Activated naive CD4-positive, alpha-beta T cell treated with Interleukin-2 at 50 U/mL for 16 hours (primary cell): ENCODE measurements at places on chromosomes 16 and 17.

GRCh38 chr16:69706256-69706974 is 19.9 kb downstream of the NQO1 start:
- DNase-seq: no peak

- DNase-seq: no peak
These were observed 185.4 kb downstream of the SEC14L1 start for GRCh38 chr17:77326076-77326591.

- DNase-seq: no peak
These were observed 84.3 kb downstream of the TMEM132E start for GRCh38 chr17:34663714-34664113.

- no peak for DNase-seq
These were observed 81.9 kb downstream of the SOCS1 start for GRCh38 chr16:11174141-11174540.

GRCh38 chr17:19003543-19004420 is 782 bp downstream of the FAM83G start:
- DNase-seq: peak; percentile 58

- DNase-seq: no peak
These were observed 180.6 kb downstream of the PCTP start for GRCh38 chr17:55931446-55931845.

GRCh38 chr17:8087075-8087951 is at the start of gene ALOX12B:
ALOX12B (minus strand) TSS chr17:8087716; CDS start chr17:8087442, 274 bp downstream.
- DNase-seq: no peak

DNA sequence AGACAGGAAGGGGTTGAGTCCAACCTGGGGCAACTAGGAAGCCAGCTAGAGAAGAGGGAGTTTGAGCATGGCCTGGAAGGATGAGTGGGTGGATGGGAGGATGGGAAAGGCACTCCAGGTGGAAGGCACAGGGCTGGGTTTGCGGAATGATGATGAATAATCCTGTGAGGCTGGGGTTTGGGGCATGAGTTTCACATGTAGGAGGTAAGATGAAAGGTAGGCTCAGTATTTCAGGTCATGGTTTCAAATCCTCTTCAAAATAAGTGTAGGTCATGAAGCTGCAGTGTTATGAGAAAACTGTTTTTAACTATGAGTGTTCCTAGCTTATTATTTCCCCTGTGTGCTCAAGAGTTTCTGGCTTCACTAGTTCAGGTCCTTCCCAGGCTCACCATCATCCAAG is 130.3 kb downstream of the SKAP1 start:
- DNase-seq: peak; percentile 11

DNA sequence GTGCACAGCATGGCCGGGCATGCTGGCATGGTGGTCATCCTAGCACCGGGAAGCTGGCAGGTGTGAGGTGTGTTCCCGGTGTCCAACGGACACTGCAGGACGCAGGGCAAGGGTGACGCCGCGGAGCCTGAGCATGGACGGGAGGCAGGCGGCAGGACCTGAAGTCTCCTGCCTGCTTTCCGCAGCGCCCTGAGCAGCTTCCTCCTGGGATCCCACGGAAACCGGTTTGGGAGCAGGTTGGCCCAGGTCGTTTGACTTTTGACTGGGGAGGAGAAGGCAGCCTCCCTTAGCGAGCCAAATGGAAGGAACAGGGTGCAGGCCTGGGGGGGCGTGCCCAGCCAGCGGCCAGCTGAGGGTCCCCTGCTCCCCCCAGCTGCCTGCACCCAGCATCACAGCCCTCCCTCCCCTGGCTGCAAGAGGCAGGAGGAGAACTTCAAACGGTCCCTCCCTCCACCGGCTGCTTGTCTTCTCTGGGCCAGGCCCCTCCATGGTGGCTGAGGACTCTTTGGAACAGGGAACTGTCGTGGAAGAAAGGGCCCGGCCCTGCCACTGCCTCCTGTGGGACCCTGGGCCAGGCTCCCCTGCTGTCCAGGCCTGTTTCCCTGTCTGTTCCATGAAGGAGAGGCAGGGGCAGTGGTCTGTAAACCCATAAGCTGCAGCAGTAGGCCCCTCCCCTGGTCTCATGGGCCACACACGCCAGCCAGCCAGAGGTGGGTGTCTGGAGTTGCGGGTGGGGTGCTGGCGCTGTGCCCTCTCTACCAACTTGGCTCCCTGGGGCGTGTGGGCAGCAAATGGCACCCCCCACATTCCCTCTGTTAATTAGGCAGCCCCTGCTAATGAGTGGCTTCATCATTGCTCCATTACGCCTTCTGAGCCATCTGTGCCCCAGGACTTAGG is 7.8 kb upstream of the ADGRG1 start:
- DNase-seq: no peak

DNA sequence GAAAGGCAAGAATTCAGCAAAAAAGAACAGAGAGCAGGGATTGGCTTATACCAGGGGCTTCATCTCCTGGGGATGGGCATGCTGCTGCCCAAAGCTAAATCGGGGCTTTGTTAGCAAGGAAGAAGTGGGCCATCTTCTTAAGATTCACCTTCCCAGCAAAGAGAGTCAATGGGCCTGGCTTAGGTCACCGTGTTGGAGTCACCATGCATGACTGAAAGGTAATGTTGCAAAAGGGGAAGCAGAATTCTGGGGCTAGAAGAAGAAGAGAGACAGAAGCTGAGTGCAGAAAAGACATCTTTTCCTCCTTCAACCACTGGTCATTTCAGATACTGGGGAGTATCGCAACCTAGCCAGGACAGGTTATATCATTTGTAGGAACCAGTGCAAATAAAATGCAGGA is 76.3 kb upstream of the KIFC3 start:
- DNase-seq: no peak

- no peak for DNase-seq
These were observed 110.3 kb upstream of the CDC42EP4 start for GRCh38 chr17:73422121-73422520.

DNA sequence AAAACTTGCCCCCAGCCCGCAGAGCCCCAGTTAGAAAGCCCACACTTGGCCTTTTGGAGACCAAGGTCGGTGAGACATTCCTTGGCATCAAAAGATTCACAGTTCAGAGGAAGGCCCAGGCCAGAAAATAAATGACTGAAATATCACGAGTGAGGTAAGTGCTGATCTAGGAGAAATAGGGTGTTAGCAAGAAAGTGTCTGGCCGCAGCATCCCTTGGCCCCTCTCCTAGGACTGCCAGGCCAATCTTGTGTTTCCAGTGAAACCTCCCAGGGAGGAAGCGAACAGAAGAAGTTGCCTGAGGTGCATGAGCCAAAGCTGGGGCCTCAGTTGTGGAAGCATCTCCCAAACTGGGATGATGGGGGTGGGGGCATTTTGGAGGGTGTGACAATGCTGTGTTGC is 22.5 kb upstream of the NSMCE1 start:
- DNase-seq: no peak

- DNase-seq: no peak
These were observed 5.9 kb downstream of the LITAFD start for GRCh38 chr16:8887952-8888560.

DNA sequence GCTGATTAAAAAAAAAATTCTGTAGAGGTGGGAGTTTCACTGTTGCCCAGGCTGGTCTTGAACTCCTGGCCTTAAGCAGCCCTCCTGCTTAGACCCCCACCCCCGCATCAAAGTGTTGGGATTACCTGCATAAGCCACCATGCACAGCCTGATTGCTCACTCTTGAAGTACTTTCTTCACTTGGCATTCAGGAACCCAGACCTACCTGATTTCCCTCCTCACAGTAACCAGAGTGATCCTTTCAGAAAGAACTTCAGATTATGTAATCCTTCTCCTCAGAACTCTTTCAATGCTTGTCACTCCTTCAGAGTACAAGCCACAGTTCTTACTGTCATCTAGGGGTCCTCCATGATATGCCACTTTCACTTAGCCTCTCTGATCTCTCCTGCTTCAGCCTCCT is 1.4 kb downstream of the EFCAB13 start:
- no peak for DNase-seq

GRCh38 chr17:6995500-6996255 is at the start of gene ALOX12:
ALOX12 (plus strand) TSS chr17:6996049; CDS start chr17:6996118, 69 bp downstream.
- no peak for DNase-seq

- DNase-seq: peak; percentile 25
These were observed 19.6 kb upstream of the CEP20 start for GRCh38 chr16:15907863-15908478.

DNA sequence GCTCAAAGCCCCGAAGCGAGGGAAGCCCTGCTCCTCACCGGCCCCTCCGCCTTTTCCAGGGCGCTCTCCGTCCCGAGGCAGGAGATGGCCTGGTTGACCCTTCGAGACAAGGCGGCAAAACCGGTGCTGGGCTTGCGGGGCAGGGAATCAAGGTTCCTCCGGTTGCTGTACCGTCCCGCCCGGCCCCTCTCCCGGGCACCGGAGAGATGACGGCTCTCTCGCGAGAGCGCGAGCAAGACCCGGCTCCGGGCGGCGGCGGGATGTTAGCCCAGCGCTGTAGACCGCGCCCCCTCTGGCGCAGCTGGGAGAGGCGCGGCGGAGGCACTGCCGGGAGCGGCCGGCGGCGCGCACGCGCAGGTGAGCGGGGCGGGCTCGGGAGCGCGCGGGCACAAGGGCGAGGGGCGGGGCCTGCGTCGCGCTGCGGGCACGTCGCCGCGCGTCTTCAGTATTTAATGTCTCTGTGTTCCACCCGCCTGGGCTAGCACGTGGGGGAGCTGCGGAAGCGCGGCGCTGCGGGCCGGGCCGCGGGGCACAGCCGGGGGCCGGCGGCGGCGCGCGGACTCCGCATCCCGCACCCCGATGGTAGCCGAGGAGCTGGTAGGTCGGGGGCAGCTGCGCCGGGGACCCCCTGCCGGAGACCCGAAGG is at the start of gene AKAP1:
Gene AKAP1 (plus strand): TSS at position 445 of the 646 bp plus-strand sequence. CDS start 20,219 bp downstream, outside the sequence.
- peak; percentile 94 for DNase-seq
